D721Med (cell line): ENCODE measurements at places on chromosomes 2 and 18.
A peak's percentile ranks its signal among the peaks of the same experiment; 100 is the strongest.

DNA sequence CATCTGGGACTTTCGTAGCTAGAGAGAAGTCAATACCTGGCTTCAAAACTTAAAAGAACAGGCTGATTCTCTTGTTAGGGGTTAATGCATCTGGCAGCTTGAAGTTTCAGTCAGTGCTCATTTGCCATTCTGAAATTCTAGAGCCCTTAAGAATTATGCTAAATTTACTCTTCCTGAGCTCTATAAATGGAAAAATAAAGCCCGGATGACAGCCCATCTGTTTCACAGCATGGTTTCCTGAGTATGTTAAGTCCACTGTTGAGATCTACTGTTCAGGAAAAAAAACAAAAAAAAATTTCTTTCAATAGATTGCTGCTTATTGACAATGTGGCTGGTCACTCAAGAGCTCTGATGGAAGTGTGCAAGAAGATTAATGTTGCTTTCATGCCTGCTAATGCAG lies 101.3 kb upstream of the RPE start:
- no peak for DNase-seq

DNA sequence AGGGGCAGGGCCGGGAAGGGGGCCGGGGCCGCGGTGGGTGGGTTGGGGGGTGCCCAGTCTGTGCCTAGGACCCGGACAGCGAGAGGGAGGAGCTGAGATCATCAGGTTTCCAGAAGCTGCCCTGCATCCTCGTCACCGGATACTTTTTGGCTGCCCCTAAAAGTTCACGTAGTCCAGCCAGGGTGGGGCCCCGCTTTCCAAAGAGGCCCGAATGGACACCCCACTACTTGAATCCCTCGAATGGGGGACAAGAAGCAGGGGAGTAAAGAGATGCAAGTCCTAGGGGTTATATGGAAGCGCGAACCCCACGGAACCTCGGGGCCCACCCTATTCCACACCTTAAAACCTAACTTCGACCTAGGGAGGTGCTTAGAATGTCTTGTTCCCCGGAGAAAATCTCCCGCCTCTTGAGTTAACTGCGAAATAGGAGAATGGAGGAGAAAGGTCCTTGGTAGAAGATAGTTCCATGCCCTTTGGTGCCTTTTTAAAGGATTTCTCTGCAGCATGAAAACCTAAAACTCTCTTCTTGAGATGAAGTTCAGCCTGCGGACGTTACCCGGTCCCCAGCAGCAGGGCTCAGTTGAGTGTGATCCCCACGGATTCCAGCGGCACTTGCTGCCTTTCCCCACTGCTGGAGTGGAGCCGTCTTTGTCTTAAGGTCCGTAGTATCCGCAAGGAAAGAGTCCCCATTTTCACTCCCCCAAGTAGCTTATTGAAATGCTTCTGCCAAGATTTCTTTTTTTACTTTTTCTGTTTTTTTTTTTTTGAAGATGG lies 2.1 kb upstream of the RNF152 start:
- peak; percentile 36 for DNase-seq

DNA sequence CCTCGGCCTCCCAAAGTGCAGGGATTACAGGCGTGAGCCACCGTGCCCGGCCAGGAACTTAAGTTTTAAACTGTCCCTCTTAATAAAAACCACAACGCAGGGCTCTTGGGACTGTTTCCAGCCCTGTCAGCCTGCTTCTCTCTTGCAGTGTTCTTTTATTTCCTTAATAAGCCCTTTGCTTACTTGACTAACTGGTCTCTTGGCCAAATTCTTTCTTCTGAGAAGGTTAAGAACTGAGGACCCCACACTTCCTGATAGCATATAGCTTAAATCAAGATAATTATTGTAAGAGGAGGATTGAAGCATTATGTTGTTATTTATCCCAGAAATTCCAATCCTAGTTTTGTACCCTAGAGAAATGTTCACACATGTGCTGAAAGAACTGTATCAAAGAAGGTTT lies 128.2 kb upstream of the UXS1 start:
- DNase-seq: no peak

DNA sequence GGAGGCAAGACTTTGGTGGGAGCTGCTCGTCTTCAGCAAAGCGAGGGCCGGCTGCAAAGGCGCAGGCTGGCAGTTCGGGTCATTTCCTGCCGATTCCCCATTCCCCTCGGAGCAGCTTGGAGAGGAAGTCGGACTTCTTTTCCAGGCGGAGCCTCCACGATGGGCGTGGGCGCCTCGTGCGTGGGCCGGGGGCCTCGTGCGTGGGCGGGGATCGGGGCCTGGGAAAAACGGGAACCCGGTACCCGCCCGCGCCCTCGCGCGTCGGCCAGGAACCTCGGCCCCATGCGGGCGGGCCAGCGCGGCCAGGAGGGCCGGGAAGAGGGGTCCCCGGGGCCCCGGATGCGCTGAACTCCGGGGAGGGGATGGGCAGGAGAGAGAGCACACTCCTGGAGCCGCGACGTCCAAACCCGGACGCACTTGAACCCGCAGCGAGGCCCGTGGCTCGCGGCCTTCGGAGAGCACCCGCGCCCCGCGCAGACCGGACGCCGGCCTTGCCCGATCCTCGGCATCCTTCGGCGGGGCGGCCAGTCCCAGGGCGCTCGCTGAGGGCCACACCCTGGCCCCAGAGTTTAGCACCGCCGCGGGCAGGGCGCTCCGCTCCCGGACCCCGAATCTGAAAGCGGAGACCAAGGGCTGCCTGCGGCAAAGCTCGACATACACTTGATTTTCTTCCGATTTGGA lies 368.4 kb downstream of the MTX2 start:
- DNase-seq: no peak
